ENCODE measurements at places on chromosomes 7 and 10.

- DNase-seq: no peak
Observed at GRCh38 chr10:47112612-47113011, 187.4 kb upstream of the GDF10 start.

GRCh38 chr7:86643561-86644281 lies at the start of gene GRM3:
Gene GRM3, plus strand, starts transcription at chr7:86643909. Its CDS starts 121,237 bp downstream, at chr7:86765146.
- DNase-seq: peak; percentile 42

GRCh38 chr7:2433713-2434550 lies 30.5 kb downstream of the CHST12 start:
- DNase-seq: peak; percentile 86

GRCh38 chr10:78197628-78198272 lies 164.1 kb downstream of the RPS24 start:
- DNase-seq: no peak

GRCh38 chr7:50782375-50783208 lies at the start of gene GRB10:
Gene GRB10, minus strand, starts transcription at chr7:50782896. Its CDS starts 50,574 bp downstream, at chr7:50732322.
- DNase-seq: peak; percentile 51

DNA sequence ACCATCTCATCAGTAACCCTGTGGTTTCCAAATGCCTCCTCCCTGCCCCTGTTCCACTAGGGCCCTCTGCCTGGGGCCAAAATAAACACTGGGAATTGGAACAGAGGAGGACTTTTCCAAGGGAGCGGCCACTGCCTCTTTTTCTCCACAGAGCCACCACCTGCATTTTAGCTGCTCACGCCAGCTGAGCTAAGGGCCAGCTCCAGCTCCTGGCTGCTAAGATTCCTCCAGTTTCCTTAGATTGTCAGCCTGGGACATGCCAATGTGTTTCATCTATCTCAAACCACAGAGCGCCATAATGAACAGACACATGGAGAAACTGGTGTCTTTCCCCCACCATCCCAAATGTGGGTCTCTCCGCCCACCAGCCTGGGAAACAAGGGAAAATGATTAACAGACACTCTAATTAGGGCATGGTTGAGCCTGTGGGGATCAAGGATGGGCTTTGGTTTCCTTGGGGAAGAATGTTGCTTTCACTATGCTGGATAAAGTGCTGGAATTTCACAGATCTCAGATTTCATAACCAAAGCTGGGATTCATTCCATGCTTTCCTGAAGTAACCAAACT lies 52.2 kb downstream of the ASB13 start:
- no peak for DNase-seq

- no peak for DNase-seq
Observed at GRCh38 chr7:121334376-121334775, 5.6 kb downstream of the WNT16 start.

- DNase-seq: peak; percentile 2
Observed at GRCh38 chr7:44071726-44072363, 6.5 kb upstream of the PGAM2 start.

DNA sequence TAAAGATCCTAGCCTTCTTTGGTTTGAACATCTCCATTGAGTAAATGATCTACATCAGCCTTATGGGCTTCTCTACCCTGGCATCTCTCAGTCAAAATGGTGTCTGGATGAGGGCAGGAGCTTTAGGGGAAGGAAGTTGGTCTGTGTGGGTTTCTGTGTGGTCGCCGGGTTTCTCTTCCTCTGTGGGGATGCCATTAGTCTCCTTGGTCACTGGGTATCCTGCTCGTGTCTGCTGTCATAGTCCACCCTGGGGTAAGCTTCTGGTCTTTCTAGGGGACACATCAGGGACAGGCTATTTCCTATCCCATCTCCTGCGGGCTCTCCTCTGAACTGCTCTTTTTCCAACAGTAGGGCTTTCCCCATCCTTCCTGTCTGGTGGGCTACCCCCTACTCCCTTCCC lies 150.3 kb upstream of the NPY start:
- no peak for DNase-seq

DNA sequence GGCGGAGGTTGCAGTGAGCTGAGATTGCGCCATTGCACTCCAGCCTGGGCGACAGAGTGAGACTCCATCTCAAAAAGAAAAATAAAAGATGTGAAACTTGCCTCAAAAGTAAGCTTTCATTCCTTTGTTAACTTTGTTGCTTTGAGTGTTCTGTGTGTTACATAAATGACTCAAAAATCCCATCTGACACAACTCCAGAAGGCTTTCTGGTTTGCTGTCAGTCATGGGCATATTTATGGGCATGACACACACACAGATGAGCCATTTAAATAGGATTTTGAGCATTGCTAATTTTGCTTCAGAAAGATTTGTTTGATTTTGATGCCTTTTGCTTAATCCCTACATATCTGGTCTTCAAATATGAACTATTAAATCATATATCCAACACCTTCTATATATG lies 82.6 kb downstream of the CACNB2 start:
- DNase-seq: no peak

- no peak for DNase-seq
Observed at GRCh38 chr10:22475651-22476600, 130.6 kb downstream of the SPAG6 start.

GRCh38 chr10:126049759-126050700 lies 153.7 kb downstream of the FANK1 start:
- peak; percentile 63 for DNase-seq

GRCh38 chr7:35491233-35491632 lies 203.7 kb downstream of the HERPUD2 start:
- no peak for DNase-seq

- DNase-seq: no peak
Observed at GRCh38 chr7:44313621-44314031, 11.8 kb downstream of the CAMK2B start.

DNA sequence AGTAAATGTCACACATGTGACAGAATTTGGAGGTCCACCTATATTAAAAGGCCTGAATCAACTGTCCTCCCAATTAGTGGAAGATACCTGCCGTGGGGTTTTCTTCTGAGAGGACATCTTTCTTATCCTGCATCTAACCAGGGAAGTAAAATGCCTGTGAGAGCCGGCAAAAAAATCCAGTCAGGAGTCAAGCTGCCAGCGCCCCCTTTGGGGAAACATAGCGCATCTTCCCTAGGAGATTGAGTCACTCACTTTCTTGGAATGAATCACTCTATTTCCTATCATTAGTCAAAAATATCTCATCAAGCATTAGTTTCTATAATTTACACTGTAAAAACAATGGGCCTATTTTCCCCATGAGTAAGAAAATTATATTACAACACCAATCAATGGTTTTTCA lies 66.4 kb upstream of the ANK3 start:
- DNase-seq: no peak

DNA sequence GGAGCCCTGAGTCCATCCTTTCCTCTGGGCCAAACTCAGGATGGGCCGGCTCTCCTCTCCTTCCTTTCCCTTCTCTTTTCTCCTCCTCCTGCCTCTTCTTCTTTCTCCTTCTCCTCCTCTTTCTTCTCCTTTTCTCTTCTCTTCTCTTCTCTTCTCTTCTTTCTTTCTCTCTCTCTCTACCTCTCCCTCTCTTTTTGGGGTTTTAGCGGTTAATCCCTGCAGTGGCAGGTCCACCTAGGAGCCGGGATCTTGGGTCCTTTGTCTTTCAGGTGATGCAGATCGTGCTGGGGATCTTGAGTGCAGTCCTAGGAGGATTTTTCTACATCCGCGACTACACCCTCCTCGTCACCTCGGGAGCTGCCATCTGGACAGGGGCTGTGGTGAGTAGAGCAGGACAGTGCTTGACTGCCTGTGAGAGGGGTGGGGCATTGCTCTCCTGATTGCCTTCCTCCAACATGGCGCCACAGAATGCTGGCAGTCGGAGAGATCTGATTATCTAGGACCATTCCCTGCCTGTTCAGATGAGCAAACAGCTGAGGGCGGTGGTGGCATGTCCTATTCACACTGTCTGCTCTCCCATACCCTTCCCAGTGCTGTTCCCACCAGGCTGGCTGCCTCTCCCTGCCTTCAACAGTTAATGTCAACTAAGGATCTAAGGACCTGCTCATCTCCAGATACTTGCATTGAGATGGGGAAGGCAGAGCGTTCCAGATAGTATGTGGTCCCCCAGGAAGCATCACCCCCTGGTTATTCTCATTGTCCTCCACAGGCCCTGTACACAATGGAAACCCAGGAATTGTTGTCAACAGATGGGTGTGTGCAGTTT lies 1.6 kb downstream of the TMEM176A start:
- no peak for DNase-seq

DNA sequence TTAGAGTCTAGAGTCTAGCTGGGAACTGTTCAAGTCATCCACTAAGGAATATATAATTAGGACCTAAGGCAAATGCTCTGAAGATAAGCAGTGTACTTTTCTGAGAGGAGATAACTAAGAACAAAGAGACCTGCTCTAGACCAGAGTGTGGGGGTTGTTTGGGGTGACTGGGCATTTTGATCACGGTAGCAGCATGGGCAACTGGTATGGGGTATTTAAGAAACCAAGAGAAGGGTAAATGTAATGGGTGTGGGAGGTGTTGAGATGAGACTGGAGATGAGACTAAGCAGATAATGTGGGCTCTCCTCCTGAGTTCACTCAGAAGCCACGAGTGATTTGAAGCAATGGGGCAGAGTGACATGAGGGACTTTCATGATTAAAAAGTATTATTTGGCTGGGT lies 1082.9 kb downstream of the GATA3 start:
- no peak for DNase-seq

DNA sequence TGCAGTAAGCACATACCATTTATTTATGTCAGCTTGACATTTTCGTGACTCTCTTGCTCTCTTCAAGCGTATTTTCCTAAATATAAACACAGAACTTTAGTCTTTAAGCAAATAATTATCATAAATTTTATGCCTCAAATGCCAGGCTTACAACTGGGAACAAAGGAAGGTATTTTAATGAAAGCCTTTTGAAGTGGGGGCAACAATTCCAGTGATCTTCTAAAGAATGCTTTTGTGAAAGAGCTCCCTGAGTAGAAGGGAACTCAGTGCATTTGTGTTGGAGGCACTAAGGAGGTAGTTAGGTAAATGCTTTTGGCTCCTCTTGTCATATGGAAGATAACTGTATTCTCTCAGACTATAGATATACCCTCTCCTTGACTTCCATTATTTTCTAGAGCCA lies 104.9 kb downstream of the VPS50 start:
- no peak for DNase-seq

- no peak for DNase-seq
Observed at GRCh38 chr7:153523320-153524015, 528.7 kb upstream of the DPP6 start.

DNA sequence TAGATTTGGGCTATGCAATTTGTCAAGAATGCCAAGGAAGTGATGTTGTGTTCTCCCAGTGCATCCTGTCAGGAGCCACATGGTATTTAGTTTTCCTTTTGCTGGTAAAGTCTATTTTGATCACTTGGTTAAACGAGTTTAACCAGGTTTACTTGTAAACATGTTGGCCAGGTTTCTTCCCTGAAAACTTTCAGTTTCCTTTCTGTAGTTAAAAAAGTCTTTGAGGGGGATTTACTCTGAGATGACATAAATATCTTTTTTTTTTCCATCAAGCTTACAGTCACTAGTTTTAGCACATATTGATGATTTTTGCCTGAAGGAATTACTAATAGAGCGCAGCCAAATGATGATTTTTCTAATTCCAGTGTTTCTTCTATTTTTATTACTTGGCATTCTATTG lies 320.5 kb downstream of the PHF14 start:
- no peak for DNase-seq

GRCh38 chr10:807163-807957 lies 117.9 kb upstream of the DIP2C start:
- DNase-seq: no peak

DNA sequence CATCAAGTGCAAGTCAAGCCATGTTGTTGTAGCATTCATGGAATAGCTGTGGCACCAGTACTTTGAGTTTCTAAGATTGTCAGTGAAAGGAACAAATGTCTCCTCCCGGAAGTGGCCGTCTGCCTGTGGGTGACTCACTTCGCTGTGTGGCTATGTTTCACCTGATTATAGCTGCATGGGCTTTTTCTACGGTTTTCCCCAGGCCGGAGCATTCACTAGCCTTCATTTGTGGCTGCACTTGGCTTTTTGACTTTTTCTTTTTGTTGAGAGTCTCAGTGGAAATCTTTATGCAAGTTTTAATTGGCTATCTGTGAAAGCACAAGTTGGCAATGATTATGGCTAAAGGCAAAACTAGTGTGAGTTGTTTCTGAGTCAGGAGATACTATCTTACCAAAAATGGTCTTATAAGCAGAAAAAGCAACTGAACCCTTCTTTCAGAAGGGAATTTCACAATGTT lies 35.0 kb downstream of the SRI start:
- DNase-seq: no peak

DNA sequence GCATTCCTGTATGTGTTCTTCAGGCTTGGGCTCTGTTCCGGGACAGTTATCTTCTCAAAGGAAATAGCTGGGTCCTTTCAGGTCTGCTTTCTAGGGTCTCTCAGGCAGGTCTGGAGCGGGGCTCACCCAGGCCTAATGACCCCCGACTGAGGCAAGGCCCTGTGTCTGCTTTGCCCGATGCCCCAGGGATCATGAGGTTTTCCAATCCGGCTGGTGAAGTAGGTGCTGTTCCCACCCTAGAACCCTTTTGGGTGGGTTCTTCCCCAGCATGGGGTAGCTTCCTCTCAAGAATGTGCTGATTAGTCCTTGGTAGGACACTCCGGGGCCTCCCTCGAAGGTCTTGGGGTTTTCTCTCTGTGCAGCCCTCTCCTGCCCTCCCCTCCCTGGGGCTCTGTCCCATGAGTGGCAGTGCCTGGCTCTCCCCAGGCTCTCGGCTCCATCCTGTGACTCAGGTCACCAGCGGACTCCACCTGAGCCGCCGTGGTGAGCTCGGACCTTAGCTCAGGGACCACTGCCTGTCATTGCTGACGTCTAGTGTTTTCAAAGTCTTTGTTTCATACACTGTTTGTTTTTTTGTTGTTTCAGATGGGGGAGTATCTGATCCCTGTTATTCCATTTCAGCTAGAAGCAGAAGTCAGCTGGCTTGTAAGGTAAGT lies 71.0 kb upstream of the NKX6-2 start:
- peak; percentile 27 for DNase-seq

DNA sequence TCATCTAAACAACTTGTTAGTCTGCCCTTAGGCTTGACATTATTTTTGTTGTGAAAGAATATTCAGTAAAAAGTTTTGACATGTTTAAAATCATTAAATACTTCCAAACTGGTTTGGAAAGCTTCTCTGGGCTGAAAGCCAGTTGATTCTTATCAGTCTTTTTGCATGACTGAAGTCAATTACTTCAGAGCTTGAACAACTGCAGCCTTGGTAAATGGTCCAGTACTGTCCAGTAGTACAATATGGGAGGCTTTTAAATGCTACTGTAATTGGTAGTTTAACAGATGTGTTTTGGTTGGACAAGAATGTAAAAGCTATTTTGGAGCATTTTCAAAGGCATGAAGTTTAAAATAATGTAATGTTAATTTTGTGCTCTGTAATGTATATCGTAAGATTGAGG lies 103.4 kb downstream of the SDK1 start:
- no peak for DNase-seq

DNA sequence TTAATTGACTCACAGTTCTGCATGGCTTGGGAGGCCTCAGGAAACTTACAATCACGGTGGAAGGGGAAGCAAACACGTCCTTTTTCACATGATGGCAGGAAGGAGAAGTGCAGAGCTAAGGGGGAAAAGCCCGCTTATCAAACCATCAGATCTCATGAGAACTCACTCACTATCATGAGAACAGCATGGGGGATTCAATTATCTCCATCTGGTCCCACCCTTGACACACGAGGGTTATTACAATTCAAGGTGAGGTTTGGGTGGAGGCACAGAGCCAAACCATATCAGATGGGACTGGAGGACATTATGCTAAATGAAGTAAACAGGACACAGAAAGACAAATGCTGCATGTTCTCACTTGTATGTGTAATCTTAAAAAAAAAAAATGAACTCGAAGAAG lies 141.4 kb upstream of the HABP2 start:
- no peak for DNase-seq

Data from lower lobe of right lung (tissue), 2 donors.